Tongue (tissue), 3 donors: ENCODE measurements at places on chromosomes 12 and 14. TPM values are rescaled to one million over a fixed set of nuclear protein-coding genes. Genes with fewer than 3 reads are reported as not detected.

DNA sequence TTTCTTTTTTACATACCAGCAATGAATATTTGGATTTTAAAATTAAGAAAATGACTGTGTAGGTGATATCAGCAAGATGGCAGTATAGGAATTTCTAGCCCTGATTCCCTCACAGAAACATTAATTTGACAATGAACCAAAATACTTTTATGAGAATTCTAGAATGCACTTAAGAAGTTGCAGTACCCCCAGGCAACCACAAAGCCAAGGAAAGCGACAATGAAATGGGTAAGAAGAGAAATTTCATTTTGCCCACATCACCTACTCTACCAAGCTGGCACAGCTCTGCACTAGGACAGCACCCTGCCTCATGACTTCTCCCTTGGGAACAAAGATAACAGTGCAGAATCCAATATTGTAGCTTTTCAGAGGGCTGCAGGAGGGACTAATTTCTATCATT lies 6.6 kb downstream of the OR9K2 start:
- DNase-seq: no peak

DNA sequence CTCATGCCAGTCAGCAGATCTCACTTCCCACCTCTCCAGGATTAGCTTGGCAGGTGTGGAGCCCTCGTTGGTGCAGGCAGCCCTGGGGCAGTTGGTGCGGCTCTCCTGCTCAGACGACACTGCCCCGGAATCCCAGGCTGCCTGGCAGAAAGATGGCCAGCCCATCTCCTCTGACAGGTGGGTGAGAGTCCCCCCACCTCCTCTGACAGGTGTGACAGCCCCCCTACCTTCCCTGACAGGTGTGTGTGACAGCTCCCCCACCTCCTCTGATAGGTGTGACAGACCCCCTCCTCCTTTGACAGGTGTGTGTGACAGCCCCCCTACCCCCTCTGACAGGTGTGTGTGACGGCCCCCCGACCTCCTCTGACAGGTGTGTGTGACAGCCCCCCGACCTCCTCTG lies 26.3 kb downstream of the PAPLN start:
- no peak for DNase-seq

RNASE3 gene
- not detected for total RNA-seq

DNA sequence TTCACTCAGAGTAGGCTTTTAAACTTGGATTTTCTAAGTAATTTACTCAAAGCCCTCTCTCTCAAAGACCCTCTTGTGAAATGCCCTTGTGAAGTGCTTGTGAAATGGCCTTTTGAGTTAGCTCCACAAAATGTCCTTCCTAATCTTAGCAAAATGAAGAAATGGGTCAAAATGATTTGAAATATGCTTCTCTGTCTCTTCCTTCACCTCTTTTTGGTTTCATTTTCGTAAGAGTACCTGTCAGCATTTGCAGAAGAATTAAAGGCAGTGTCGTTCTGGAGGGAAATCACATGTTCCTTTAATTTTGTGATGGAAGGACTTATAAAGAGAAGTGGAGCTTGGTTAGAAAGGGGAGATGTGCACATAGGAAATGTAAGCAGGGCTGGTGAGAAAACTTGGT lies 93.7 kb downstream of the HMGA2 start:
- no peak for DNase-seq

SPIC gene
- not detected for total RNA-seq

IL23A gene
- not detected for total RNA-seq
